ENCODE measurements at places on chromosomes 2 and 18.

DNA sequence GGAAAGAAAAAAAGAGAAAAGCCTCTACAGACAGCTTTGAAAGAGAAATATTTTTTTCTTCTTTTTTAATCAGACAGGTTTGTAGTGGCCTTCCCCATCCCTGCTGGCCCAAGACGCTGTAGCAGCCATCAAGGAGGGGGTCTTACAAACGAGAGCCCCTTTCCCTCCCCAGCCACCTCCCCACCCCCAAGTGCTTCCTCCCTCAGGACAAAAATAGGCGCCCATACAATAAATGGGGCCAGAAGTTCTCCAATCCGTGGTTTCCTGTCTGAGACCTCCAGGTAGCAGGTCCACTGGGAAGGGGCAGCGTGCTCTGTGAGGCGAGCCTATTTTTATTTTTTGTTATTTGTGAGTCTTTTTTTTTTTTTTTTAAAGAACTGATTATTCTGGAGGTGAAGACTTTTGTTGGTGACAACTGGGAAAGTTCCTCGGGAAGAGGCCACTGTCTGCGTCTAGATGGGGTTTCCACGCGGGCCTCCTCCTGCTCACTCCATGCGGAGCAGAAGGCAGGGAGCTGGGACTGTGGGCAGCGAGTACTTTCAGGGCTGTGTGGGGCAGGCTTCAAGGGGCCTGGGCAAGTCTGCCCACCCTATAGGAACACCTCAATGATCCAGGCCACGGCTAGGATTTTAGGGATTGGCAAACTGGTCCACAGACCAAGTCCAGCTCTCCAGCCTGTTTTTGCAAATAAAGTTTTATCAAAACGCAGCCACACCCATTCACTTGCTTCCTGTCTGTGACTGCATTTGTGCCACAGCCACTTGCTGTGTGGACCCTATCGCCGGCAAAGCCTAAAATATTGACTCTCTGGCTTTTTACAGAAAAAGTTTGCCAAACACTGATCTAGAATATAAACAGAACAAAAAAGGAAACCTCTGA lies 139.6 kb downstream of the CTIF start:
- no peak for DNase-seq

DNA sequence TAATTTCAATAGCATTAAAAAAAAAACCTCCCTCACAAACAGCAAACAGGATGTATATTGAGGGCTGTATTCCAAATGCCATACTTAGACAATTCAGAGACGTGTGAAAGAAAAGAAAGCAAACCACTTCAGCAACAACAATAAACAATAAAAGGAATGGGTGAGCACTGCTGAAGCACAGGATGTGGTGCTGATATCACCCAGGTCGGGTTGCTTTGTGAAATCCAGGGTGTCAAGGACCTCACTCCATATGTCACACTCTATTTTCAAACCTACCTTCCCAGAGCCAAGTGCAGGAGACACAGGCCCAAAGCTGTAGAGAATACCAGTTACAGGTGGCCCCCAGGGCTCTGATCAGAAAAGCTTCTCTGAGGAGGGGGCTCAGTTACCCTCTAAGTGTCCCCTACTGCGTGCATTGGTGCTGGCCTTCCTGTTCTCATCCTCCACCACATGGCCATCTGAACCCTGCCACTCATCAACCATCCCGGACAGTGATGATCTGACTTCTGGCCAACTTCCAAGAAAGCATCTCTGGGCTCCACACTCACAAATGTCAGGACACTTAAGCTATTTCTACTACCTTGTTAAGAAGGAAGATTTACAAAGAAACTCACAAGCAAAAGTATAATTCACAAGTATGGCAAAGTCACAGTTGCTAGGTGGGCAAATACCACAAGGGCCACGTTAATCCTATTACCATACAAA lies 363.0 kb downstream of the SS18 start:
- no peak for DNase-seq

DNA sequence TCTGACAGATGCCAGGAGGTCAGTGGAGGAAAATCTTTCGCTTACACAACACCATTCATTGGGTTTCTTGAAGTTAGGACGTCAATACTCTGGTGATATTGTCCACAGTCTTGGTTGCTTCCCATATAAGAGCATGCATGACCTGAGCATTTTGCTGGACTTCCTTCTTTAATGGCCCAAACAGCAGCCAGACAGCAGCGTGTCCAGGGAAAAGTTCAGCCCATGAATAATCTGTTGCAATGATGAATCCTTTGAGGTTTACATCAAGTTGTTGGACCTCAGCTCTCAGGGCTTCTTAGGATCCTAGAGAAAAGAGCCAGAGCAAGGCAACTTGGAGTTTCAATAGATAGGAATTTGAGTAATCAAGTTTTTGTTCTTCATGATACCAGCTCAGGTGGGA lies 155.6 kb upstream of the MGAT5 start:
- DNase-seq = no peak

- no peak for DNase-seq
Observed at GRCh38 chr2:10120877-10121574, 1.5 kb upstream of the RRM2 start.

DNA sequence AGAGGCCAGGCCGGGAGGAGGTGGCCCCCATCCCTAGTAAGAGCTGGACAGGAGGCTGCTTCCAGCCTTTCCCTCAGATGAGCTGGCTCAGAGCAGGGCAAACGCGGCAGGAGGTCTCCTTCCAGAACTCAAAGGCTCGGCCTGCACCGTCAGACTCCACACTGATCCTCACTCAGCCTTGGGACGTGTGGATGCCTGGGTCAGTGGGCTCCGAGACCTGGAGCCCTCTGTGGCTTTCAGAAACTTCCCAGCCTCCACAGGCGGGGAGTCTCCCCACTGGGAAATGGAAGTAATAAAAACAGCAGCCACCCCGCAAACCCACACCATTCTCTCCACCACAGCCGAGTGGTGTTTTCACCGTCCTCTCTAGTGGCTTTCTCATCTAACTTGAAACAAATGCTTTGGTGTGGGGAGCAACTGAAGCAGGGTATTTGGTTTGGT lies 54.3 kb downstream of the INPP5D start:
- DNase-seq = no peak

GRCh38 chr18:48919547-48919946 lies 31.2 kb downstream of the SMAD7 start:
- DNase-seq = no peak
